ENCODE measurements at places on chromosomes 6 and 20.
A peak's percentile ranks its signal among the peaks of the same experiment; 100 is the strongest.

- no peak for DNase-seq
Observed at GRCh38 chr20:37914672-37915433, 11.9 kb downstream of the VSTM2L start.

DNA sequence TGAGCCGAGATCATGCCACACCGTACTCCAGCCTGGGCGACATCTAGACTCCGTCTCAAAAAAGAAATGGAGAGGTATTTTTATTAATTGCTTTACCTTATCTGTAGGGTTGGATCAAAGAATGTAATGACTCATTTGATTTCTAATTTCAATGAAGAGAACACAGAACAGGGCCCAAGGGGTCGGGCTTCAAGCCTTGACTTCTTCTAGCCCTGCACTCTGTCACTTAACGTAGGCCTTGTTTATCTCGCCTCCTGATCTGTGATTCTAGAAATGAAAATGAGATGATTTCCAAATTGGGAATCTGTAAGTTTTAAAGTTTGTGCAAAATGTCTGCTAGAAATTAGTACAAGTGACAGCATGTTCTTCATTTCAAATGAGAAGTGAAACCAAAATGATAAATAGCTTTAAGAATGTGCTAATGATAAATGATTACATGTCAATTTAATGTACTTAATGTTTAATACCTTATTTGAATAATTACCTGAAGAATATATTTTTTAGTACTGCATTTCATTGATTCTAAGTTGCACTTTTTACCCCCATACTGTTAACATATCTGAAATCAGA lies 180.5 kb downstream of the SLC16A10 start:
- no peak for DNase-seq

DNA sequence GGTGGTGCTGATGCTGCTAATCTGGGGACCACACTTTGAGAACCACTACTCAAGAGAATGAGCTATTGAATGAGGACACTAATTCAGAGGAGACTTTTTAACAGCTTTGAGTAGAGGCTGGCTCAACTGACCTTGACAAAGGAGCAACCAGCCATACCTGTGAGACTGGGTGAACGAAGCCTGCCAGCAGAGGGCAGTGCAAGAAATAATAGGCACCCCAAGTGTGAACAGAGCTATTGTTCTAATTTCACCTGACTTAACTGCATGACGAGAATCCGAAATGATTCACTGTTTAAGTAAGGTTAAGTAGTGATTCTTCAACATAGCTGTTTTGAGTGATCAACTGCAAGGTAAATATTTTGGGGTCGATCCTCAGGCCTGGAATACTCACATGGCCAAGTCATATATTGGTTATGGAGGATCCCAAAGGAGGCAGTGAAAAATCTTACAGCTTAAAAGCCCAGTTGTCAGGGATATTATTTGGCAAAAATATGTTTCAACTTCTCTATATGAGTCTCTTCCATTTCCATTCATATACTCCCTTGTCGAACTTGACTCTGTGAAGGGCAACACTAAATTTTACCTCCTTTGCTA lies 550.5 kb upstream of the MARCKS start:
- DNase-seq = peak; percentile 51

DNA sequence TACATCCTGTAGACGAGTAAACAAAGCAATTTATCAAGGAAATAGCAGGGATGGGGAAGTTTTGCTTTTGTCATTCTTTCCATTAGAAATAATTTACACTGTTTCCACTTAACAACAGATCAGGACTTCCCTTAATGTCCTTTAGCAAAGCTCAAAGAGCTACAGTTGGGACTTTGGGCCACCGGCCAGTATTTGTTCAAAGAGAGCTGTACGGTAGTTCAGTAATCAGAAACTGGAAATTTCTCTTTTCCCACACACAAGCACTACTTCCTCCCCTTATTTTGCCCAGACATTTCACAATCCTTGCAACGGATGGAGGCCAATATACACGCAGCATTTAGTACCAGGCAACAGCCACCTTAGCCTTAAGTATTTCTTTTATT lies 12.1 kb upstream of the HINT3 start:
- no peak for DNase-seq

GRCh38 chr6:151044465-151045441 lies 179.3 kb downstream of the MTHFD1L start:
- DNase-seq = no peak

GRCh38 chr6:132763269-132763668 lies 5.6 kb upstream of the VNN2 start:
- peak; percentile 26 for DNase-seq

DNA sequence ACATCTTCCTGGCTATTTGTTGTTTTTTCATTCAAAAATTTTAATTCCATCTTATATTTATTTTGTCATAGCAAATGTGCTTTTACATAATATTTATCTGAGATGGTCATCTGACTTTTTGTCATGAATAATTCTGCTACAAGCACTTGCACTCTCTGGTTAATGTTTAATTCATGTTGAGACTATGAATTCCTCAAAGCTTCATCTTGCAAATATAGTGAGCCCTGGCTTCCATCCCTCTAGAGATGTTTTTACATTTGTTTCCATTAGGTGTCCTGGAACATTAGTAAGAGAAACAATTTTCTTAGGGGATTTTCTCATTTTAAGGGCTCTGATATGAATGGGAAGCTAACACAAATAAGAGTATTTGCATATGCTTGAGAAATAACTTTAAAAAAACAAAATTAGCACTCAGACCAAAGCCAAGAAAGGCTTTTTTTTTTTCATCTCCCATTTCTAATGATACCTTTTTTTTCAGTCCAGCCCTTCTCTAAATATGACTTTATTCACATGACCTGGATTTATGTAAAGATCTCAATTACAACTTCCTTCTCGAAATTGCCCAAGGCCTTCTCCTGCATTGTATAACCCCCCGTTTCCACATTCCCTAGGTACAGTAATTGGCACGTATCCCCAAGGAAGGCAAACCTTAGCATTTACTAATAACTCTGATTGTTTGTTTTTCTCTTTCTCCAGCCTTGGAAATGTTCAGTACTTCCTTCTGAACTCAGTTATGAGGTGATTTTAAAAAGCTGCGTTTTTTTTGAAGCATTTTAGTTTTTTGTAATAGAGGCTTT lies 797.0 kb upstream of the GJE1 start:
- DNase-seq = no peak

DNA sequence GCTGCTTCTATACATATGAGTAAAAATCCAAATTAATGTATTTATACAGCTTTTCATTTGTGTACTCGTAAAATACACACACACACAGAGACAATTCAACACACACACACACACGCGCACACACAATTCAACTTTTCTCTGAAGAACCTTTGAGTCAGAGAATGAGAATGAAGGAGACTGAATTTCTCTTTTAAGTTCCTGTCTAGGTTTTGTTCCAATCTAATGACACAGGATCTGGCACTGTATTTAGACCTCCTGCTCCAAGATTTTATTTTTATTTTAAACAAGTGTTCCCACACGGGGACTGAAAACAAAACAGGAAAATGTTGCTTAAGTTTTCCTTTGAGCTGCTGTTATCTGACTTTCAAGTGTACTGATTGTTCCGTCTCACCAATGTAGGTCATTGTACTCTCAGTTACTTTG lies 250.8 kb downstream of the LAMA2 start:
- no peak for DNase-seq

- no peak for DNase-seq
Observed at GRCh38 chr6:26243752-26244151, 121.2 kb upstream of the BTN3A2 start.

GRCh38 chr6:140202964-140203515 lies 828.6 kb upstream of the CITED2 start:
- DNase-seq = no peak

DNA sequence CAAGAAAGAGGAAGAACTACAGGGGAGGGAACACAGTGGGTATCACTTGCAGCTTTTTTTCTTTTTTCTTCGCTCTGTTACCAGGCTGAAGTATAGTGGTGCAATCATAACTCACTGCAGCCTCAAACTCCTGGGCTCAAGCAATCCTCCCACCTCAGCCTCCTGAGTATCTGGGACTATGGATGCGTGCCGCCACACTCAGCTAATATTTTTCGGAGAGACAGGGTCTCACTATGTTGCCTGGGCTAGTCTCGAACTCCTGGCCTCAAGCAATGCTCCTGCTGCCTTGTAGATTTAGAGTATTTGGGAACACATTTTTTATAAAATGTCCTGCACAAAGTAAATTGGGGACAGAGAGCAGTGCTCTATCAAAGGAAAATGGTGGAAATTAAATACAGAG lies 28.3 kb downstream of the PARD6B start:
- no peak for DNase-seq

- no peak for DNase-seq
Observed at GRCh38 chr6:157974967-157975366, 6.7 kb upstream of the SYNJ2 start.

GRCh38 chr6:12336121-12336971 lies 46.2 kb downstream of the EDN1 start:
- no peak for DNase-seq

GRCh38 chr6:15077961-15078360 lies 167.9 kb upstream of the JARID2 start:
- no peak for DNase-seq

- DNase-seq = no peak
Observed at GRCh38 chr20:38872491-38873049, 53.6 kb upstream of the FAM83D start.

- DNase-seq = no peak
Observed at GRCh38 chr6:79042088-79042798, 35.8 kb downstream of the PHIP start.

DNA sequence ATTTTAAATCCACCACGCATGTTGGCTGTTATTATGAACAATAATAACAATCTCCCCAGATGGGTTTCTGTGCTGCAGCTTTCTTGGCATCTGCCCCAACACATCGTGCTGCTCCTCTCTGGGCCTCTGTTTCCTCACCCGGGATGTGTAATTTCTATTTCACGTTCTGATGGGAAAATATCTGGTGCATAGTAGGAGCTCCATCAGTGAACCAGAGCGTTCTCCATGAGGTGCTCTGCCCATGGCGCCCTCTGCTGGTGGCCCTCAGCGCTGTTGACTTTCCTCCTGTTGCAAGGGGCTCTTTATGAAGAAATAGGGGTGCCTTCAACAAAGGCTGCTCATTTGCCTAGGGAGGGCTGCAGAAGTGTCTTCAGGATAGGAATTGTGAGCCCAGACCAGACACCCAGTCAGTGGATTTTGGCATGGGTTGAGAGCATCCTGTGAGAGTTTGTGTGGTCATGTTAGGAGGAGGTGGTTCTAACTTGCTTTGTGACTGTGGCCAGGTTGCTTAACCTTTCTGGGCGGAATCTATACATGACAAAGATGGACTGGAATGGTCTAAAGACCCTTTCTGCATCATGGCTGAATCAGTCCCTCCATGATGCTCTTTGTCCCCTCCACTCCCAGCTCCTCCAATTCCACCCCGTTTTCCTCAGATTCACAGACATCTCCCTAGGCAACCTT lies 8.1 kb downstream of the SCRT2 start:
- DNase-seq = peak; percentile 77

DNA sequence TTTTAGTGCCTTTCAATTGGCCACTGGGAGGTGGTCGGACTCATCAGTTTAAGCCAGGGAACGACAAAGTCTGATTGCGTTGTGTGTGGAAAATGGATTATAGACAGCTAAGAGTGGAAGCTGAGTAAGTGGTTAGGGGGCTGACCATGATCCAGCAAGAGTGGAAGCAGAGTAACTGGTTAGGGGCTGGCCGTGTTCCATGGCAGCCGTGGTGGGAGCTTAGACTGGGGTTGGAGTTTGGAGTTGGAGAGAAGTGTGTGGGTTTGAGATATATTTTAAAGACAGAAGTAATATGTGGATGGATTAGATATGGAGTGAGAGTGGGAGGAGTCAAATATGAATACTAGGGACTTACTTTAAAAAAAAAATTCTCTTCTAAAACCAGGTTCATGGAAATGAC lies 41.7 kb downstream of the LRRN4 start:
- no peak for DNase-seq

- no peak for DNase-seq
Observed at GRCh38 chr6:79570129-79571029, 33.1 kb upstream of the LCA5 start.

DNA sequence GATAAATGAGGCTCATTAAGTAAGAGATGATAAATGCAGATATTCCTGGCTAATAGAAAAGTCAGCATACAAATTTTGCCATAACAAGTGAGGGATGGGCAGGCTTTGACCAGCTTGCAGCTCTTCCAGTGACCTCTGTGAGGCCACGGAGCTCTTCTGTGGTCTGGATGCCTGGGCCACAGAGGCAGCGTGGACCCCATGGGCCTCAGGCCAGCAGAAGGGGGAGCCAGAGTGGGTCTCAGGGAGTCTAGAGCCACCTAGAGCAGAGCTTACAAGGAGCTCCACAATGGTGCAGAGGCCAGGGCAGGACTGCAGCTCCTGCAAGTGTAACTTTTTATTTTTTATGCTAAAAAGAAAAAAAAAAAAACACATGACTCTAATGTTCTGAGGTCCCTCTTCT lies 165.1 kb downstream of the ARID1B start:
- DNase-seq = no peak

DNA sequence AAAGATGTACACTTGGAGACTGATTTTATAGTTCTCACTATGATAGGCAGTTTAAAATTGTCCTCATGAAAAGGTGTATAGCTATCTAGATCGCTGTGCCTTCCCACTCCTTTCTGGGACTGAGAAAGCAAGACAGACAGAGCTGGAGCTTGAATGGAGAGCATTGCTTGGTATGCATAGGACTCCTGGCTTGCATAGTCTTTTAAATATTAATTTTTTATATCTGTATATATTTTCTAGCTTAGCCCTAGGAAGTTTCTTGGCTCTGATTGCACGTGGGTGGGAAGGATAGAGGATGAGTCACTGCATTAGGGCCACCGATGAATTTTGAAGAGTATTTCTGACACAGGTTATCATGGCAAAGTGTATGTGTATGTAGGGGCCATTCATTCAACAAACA lies 150.0 kb upstream of the SPACA1 start:
- DNase-seq = no peak

GRCh38 chr20:13348311-13349234 lies 127.5 kb downstream of the ISM1 start:
- no peak for DNase-seq

GRCh38 chr6:6685249-6686040 lies 96.9 kb downstream of the LY86 start:
- no peak for DNase-seq

GRCh38 chr20:652615-653109 lies 338 bp downstream of the SRXN1 start:
- peak; percentile 27 for DNase-seq
